NCI-H2081 (cell line): ENCODE measurements at places on chromosomes 1 and 21.

DNA sequence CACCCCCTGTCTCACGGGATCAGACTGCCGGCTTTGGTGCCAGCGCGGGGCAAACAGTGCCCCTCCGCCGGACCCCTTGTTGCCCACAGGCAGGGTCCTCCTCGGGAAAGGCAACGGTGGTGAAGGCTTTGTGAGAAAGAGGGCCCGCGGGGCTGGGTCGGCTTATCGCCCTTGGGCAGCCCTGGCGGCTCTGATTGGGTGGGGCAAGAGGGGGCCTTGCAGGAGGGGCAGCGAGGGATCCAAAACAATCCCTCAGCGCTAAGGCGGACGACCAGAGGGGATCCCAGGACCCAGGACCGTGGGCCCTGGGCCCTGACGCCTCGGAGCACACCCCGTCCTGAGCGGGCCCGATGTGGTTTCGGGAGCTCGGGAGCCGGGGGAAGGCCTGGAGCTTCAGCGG is 3.9 kb upstream of the ZNF678 start:
- no peak for DNase-seq

- peak; percentile 50 for DNase-seq
Observed at GRCh38 chr1:241532162-241532531, at the start of gene KMO. KMO (plus strand) TSS chr1:241532378; CDS start chr1:241532445, 67 bp downstream.

DNA sequence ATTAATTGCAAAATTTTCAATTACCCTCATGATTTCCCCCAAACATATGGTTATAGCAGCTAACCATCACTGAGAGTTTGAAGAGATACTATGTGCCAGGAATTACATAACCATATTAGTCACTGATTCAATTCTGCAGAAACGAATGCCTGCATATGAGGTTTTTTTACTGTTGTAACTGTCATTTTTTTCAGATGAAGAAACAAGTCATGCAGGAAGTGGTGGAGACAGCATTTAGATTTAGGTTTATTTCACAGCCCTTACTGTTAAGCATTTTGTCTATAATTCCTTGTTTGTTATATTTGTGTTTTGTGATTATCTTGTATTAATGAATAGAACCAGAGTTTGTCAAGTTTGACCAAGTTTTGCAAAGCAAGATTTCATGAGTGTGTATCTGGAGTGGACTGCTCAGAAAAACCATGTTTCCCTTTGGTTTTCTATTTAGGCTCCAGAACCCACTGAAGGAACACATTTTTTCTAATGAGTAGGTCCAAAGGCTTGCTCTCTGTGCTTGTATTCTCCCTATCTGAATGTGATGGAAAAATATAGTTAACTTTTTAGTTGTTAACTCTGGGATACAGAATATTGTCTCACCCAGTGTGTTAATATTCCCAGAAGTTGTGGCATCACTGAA is 308.5 kb upstream of the ADAMTS5 start:
- DNase-seq = no peak

DNA sequence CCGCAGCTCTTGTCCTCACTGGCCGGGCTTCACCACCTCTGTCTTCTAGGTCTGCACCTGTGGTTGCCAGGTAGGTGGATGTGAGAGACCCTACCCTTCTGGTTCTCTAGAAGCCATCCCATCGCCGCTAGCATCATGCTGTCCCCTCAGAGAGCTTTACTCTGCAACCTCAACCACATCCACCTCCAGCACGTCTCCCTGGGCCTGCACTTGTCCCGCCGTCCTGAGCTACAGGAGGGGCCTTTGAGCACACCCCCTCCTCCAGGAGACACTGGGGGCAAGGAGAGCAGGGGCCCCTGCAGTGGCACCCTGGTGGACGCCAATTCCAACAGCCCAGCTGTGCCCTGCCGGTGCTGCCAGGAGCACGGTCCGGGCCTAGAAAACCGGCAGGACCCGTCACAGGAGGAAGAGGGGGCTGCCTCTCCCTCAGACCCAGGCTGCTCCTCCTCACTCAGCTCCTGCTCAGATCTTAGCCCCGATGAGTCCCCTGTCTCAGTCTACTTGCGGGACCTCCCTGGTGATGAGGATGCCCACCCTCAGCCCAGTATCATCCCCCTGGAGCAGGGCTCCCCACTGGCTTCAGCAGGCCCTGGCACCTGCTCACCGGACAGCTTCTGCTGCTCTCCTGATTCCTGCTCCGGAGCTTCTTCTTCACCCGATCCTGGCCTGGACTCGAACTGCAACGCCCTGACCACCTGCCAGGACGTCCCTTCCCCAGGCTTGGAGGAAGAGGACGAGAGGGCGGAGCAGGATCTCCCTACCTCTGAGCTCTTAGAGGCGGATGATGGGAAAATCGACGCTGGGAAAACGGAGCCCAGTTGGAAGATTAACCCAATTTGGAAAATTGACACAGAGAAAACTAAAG is 1.2 kb downstream of the RUSC1 start:
- DNase-seq = no peak

DNA sequence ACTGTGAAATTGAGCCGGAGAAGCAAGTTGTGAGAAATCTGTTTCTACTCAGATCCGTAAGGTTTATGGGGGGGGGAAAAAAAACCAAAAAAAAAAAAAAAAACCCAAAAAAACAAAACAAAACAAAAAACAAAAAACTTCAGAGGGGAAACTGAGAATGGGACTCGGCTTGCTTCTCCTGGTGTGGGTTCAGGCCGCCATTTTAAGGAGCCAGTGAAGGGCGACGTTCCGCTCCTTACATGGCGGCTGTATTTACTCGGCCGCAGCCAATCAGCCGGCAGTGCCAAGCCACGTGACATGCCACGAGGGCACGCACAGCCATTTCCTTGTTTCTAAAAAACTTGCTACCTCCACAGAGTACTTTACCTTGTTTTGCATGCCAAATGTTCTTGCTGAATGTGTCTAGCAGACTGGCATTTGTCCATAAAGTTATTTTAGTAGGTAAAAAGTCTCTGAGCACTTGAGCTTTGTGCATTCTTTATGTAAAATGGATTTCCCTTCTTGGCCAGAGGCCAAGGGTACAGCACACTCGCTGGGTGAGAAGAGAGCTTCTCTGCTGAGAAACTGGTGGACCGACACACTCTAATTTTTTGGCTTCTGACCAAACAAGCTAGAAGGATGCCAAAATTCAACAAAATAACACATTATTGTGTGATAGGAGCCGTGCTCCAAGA is 101.8 kb downstream of the NFIA start:
- DNase-seq = peak; percentile 91

DNA sequence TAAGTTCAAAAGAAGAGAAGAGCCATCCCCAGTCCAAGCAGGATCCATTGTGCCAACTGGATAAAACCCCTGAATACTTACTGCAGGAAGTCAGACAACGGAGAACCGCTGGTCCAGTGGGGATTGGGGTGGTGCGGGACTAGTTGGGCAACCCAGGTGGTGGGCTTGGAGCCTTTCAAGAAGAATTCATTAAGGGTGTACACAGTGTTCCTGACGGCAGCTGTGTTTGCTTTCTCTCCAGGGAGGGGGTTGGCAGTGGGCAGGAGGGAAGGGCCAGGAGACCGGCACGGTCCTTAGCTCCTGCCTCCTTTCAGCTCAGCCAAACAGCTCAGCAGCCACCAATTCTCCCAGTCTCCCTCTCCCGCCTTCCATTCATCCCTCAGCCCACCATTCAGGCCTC is 7.1 kb upstream of the CDK18 start:
- peak; percentile 93 for DNase-seq

GRCh38 chr1:67208217-67208616 is 42.0 kb downstream of the IL23R start:
- no peak for DNase-seq

- DNase-seq = no peak
Observed at GRCh38 chr1:25967308-25967707, 30.6 kb downstream of the PAFAH2 start.

DNA sequence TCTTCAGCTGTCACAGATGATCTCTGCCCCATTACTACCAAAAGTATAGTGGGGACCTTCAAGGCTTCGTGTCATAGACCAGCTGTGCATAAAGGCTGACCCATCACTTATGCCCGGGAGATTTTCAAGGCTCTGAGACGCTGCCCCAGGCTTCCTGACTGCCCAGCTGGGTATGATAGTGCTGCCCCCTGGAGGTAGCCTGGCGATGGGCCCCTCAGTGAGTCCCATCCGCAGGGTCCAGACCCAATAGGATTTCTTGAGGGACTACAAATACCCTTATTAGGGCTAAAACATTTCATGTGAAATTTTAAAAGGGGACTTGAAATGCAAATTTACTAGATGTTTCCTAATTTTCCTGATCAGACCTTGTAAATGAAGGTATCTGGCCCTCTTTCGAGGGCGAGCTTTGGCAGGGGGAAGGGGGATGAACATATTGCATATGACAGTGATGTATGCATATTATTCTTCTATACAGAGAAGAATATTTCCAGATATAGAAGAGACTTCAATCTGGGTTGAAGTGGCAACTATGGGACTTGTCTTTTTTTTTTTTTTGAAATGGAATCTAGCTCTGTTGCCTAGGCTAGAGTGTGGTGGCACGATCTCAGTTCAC is 11.7 kb upstream of the FCMR start:
- DNase-seq = no peak

DNA sequence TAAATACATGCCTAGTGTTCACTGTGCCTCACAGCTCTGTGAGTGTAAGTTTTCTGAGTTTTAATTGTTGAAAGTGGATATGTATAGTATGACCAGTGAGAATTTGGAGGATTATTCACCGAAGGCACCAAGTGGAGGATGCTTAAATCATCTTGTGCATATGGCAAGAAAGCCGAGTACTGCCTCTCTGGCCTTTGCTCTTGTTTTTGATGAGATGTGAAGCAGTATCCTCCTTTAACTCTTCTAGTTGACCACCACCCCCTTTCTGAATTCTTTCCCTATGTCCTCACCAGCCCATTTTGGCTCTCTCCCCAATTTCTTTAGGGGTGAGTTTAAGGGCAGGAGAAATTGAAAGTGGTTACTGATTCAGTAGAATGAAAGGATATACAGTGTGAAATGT is 130.4 kb downstream of the SYT2 start:
- DNase-seq = no peak

DNA sequence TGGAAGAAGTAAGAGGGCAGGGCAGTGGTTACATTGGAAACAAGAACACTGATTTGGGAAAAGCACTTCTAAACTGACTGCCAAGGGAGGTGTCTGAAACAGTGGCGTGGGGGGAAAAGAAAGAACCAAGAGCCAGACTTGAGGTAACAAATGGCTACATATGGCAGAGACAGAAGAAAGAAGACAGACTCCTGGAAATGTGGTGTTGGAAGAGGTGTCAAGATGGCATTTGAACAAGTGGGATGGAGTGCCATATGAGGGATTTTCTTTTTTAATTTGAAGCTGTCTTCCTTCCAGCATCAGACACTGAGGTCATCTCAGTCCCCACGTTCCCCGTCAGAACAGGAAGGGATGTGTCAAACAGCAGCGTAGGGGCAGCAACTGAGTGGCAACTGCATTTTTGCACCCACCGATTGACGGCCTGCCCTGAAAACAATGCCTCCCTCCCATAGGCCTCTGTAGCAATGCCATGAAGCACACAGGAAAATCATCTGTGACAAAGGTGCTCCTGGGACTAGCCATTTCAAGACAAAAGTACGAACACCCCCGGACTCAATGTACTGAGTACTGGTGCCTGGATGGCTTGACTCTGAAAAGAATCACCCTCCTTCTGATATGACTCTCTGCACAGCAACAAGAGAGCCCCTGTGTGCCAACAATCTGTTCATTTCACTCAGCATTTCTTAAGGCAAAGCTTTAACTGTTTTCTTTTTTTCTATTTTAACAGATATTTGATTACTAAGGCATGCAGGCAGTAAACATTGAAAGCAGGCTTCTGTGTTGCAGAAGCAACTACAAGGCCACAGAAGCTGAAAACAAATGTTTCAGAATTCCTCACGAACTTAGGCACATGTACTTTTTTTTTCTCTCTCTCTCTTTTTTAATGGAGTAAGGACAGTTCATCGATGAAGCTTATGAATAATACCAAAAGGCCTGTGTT is 37.0 kb downstream of the LPAR3 start:
- DNase-seq = no peak

DNA sequence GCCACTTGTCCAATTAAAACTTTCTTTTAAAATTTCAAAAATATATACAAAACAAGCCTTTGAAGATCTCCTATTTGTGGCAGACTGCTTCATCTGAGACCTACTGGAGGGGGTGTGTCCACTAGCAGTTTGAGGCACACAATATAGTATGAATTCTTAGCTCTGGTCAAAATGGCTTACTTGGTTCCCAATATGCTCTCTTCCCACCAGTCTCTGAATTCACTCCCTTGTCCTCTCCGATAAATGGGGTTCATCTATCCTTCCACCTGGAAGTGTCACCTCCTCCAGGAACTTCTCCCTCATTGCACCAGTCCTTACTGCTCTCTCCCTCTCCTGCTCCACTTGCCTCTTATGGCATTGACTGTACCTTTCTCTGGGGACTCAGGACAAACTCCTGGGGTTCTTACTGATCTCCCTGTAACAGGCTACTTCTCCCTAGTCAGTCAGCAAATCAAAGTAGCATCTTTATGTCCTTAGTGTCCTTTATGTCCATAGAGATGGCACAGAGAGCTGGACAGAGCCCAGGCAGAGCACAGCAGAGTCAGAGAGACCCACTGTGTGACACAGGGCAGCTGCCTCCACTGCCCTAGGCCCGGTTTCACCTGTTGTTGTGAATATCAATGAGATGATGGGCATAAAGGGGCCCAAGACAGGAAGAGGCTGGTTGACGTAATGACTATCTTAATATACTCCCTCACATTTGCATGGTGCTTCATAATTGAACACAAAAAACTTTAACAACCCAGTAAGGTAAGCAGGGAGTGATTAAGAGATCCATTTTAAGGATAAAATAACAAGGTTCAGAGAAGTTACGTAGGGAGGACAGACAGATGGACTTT is 3.6 kb downstream of the ASAP3 start:
- DNase-seq = no peak

GRCh38 chr1:207813946-207814345 is 62.1 kb downstream of the CD46 start:
- no peak for DNase-seq

- DNase-seq = no peak
Observed at GRCh38 chr21:42624095-42624790, 29.2 kb upstream of the PDE9A start.

DNA sequence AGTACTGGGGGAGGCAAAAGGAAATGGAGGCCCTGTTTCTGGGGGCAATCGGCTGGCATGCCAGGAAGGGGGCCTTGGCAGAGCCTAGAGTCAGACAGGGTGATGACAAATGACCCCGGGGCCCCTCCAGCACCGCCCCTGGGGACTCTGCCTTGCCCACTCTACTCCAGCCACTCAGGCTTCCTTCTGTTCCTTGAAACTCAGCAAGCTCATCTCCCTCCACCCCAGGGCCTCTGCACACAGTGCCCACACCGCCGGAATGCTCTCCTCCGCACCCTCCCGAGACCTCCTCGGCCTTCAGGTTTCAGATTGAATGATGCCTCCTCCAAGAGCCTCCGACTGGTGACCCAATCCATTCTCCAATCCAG is 122.5 kb upstream of the ZBTB40 start:
- no peak for DNase-seq
